Fibroblast of the aortic adventitia (primary cell): ENCODE measurements at places on chromosomes 3 and 15.
A peak's percentile ranks its signal among the peaks of the same experiment; 100 is the strongest.

GRCh38 chr3:129312021-129312639 is 33.5 kb downstream of the HMCES start:
- DNase-seq, result peak; percentile 7

DNA sequence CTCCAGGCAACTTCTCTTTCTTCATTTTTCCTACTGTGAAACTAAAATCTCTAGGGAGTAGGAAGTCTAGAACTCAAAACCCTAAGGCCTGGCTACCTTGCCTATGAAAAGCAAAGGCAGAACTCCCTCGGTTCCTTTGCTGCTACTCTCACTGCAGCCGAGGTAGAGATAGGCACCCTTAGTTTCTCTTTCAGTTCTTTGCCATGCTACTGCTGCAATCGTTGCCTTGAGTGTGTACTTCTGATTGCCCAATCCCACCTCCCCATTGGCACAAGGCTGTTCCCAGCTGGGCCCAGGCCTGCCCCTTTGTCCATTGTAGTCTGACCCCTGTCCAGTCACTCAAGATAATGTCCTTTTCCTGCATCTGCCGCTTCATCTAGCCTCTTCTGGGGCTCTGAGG is 92.3 kb upstream of the MRPS22 start:
- peak; percentile 6 for DNase-seq

DNA sequence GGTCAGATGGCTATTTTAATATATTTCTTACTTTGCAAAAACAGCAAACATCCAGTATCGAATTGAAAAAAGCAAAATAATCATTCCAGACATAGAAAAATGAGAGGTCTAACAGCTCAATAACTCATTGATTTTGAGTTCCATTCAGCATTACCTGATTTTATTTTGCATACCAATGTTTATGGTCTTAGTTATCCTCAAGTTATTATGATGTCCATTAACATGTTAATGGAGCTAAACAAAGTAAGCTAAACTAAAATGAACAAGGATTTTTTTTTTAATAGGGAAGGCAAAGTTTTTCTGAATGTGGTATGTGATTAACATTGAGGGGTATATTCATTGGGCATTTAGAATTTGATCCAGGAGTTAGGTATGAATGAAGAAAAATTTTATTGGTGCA is 13.1 kb downstream of the MYH15 start:
- no peak for DNase-seq

DNA sequence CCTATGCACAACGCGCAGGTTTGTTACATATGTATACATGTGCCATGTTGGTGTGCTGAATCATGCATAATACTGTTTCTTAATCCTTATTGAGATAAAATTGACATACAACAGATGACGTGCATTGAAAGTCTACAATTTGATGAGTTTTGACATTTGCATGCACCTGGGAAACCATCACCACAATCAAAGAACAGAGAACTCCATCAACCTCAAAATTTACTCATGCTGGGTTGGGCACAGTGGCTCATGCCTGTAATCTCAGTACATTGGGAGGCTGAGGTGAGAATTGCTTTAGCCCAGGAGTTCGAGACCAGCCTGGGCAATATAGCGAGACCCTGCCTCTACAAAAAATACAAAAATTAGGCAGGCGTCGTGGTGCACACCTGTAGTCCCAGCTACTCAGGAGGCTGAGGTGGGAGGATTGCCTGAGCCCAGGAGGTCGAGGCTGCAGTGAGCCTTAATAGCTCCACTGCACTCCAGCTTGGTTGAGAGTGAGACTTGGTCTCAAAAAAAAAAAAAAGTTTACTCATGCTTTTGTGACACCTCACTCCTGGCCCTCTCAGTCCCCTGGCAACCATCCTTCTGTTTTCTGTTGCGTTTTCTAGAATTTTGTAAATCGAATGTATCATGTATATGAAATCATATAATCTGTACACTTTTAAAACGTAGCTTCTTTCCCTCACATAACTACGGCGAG is 56.6 kb downstream of the BHLHE40 start:
- no peak for DNase-seq

GRCh38 chr3:173933113-173933512 is 535.6 kb downstream of the NLGN1 start:
- DNase-seq, result no peak

DNA sequence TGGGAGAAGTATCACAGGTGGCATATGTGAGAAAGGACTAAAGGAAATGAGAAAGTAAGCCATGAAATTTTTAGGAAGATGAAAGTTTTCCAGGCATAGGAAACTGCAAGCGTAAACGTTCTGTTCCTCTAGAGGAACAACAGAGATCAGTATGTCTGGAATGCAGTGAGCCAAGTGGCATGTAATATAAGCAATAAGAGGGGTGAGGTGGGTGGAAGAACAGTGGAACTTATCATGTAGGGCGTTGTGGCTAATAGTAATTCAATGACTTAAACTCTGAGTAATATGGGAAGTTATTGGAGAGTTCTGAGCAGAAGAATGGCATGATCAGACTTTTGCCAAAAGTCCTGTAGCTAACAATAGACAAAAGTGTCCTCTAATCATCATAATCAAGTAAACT is 902.9 kb downstream of the EPHA3 start:
- DNase-seq, result peak; percentile 67

DNA sequence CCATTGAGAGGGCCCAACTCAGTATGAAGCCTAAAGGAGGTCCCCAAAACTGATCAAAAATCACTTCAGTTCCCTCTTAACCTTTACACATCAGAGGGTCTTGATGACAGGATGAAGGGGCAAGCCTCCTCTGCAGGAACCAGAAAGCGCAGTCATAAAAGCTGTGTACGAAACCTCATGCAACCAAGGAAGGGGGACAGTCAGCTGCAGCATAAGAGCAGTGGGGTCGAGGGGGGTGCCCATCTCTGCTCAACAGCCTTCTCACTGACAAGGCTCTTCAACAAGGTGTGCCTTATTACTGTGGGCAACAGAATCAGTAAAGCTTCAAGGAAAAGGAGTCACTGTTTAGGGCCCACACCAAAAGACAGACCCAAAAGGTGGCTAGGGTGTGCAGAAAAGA is 3.9 kb downstream of the POC1A start:
- DNase-seq, result no peak

DNA sequence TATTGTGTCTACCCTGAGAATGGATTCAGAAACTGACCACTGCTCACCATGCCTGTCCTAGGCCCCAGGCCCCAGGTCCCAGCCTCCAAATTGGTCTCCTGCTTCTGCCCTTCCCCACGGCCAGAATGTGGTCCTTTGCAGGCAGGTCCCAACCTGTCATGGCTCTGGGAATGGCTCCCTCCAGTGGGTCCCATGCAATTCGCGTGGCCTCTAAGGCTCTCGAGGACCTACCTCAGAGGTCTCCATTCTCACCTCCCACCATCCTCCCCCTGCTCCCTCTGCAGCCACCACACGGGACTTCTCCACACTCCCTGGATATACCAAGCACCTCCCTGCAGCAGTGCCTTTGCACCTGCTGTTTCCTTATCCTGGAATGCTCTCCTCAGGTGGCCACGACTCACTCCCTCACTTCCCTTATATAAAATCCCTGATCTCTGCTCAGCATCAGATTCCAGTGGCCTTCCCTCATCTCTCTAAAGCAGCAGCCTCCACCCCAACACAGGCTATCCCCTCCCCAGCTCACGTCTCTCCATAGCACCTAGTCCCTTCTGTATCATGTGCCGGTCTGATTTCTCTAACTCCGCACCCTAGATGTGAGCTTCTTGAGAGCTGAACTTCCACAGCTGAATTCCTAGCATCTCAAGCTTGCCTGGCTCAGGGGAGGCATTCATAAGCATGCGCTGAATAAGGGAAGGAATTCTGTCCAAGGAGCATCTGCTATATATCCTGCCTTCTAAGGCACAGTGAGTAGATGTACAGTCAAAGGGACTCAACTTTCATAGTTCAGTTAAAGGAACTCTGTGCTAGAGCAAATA is 56.9 kb downstream of the ARRDC4 start:
- DNase-seq, result no peak

DNA sequence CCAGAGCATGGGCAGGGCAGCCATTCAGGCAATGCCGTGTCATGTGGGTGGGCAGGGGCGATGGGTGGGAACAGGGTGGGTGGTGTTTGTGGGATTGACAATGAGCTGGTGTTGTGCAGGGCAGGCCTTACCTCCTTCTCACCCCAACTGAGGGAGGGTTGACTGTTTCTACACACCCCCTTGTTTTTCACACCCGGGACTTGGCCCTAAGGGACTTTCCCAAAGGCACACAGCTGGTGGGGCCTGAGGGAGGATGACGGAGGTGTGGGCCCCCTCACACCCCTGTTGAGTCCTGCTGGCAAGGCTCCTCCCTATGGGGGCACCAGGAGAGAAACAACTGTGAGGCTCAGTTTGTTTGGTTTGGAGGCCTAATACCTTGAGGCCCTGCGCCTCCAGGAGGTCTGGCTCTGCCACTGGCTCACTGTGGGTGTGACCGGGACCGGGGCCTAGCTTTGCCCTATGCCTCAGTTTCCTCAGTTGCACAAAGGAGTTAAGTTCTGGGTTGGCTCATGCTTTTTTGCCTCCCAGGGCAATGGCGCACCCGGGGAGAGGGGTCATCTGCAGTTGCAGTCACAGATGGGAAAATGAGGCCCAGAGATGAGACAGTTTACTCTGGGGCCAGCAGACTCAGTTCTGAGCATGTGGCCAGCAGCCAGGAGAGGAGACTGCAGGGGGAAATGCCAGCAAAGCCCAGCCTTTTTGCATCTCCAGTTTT is 5.1 kb upstream of the DNAH1 start:
- no peak for DNase-seq

DNA sequence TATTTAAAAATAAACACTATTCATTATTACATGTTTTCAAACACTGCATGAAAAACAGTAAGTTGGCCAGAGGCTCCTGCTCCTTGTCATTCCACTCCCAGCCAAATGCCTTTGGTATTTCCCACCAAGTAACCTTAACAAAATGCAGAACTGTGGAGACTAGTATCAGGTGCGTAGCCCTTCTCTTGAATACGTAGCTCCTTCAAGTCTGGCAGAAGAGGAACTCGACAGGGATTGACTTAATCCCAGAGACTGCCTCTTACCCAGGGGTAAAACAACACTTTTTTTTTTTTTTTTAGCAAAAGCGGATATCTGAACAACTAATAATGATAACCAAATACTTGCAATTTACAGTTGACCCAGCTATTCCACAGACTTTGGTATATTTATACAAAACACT is 738 bp downstream of the COMMD2 start:
- DNase-seq, result peak; percentile 9

GRCh38 chr3:14285548-14285925 is 106.9 kb downstream of the LSM3 start:
- no peak for DNase-seq

GRCh38 chr15:56965231-56966013 is 47.0 kb downstream of the TCF12 start:
- no peak for DNase-seq

DNA sequence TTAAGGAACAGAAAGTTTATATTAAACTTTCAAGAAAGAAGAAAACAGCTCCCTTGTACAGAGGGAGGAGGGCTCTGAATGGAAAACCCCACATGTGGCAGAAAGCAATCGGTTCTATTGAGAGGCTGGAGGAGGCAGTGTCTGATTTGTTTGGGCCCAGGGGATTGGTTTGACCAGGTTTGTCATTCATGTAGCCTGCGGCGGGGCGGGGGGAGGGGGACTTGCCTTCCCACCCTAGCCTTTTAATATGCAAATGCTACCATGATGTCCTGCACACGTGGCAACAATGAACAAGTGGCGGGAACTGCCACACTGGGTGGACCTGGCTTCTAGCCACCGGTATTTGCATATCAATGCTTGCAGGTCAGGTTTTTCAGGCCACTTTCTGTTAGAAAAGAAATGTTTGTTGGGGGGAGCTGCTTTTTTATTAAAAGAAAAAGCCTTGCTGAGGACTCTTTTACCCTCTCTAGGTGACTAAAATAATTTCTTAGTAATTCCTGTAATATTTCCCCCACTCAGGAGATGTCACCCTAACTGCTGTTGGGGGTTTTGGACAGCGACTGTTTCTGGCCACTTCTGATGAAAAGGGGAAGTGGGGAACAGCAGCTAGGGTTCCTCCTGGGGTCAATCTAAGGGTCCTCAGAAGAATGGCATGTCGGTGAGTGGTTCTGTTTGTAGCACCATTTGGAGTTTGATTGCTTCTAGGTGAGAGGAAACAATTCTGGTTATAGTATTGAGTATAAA is 691.2 kb downstream of the TBL1XR1 start:
- no peak for DNase-seq

DNA sequence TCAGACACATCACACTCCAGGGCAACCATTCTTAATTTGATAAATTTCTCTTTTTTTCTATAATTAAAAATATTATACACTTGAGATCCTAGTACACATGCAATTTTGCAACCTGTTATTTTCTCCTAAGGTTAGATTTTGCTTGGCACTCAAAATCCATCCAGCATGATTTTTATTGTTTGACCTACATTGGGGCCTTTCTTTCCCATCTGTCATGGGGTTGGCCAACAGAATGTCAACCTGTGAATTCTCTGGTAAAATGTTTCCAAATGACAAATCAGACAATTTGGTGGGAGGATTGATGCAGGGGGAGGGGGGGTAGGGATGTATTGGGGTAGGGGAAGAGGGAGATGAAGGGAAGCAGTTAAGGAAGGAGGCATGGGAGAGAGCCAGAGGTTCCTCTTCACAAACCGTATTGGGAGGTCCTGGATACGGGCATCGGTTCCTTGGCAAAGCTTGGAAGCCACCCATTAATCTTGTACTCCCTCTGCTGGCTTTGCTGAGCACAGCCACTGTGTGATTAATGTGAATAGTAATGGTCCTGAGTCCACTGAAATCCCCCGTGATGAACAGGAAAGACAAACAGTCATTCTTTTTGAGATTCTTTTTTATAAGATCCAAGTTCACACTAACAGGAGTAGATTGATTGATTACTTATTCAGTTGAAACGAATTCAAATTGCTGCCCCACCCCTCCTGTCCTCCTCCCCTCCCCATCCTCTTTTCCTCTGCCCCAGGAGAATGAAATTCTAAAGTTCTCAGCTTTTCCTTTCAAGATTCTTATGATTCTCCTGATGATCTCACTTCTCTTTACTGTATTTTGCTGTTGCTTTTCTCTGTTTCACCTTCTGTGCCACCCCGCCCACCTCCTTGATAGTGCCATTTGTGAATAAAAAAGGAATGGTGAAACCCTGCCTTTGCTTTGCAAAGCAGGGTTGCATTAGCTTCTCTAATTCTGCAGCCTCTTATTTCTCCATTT is 82.2 kb upstream of the SLC25A26 start:
- peak; percentile 81 for DNase-seq

DNA sequence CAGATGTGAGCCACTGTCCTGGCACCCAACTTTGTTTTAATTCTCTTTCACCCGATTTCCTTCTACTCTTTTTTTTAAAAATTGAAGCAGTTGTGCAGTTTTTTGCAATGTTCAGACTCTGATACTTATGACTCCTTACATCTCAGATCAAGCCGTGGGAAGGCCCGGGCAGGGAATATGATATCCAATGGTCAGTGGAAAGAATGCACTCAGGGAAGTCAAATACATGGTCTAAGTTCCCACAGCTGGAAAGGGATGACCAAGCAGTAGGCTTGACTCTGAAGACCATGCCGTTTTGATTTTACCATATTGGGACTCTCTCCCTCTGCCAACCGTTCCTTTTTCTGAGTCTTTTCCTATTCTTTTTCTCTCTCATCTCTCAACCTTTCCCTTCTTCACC is 157.2 kb downstream of the RPLP1 start:
- no peak for DNase-seq

DNA sequence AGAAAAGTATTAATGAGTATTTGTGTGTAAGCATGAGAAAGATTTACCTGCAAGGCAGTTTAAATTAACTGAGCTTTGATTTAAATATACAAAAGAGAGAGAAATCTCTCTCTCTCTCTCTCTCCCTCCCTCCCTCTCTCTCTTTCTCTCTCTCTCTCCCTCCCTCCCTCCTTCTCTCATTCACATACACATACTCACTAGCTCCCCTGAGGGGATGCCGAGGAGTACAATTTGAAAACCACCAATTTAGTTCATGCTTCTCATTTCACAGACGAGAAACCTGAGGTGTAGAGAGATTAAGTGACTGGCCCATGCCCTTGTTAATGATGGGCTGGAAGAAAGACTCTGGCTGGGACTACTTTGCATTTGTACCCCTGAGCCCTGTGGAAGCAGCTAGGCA is 59.4 kb downstream of the MECOM start:
- DNase-seq, result peak; percentile 36
